ENCODE measurements at places on chromosomes 6 and 20. TPM values are rescaled to one million over a fixed set of nuclear protein-coding genes. Genes with fewer than 3 reads are reported as not detected.

DSP gene
- 322 TPM for total RNA-seq

SIRPD gene
- total RNA-seq: not detected

FLRT3 gene
- 0.05 TPM for total RNA-seq

SPACA1 gene
- not detected for total RNA-seq

- H3K27me3 ChIP-seq: no peaks in the 10 kb centered on the region
- peaks cover 13% of the 10 kb centered on the region for H3K4me1 ChIP-seq
- H3K27ac ChIP-seq: no peak overlapping the region
- DNase-seq: no peak
Measured at GRCh38 chr6:4057036-4057435, 21.9 kb downstream of the FAM217A start.

DNA sequence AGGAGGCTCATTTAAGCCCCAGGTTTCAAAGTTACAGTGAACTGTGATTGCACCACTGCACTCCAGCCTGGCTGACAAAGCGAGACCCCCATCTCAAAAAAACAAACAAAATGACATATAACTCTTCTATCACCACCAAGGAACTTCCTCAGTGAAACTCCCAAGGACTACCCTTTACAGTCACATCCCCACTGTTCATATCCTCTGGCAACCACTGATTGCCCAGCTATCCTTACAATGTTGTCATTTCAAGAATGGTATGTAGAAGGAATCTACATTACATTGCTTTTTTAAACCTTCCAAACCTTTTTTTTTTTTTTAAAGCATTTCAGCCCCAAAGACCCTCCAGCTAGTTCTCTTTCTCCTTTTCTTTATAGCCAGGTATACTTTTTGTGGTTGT lies 123.1 kb upstream of the CARMIL1 start:
- H3K27ac ChIP-seq: no peak overlapping the region
- no peak for DNase-seq
- H3K4me1 ChIP-seq: no peaks in the 10 kb centered on the region
- H3K4me3 ChIP-seq: no peak overlapping the region

- no peaks in the 10 kb centered on the region for H3K36me3 ChIP-seq
- H3K4me3 ChIP-seq: peak overlapping the region; percentile 0
- no peaks in the 10 kb centered on the region for H3K27me3 ChIP-seq
- peak; percentile 68 for DNase-seq
- H3K4me1 ChIP-seq: peaks cover 100% of the 10 kb centered on the region
- H3K27ac ChIP-seq: peak overlapping the region; percentile 97
Measured at GRCh38 chr20:36467076-36467999, 74.0 kb upstream of the MYL9 start.

DNA sequence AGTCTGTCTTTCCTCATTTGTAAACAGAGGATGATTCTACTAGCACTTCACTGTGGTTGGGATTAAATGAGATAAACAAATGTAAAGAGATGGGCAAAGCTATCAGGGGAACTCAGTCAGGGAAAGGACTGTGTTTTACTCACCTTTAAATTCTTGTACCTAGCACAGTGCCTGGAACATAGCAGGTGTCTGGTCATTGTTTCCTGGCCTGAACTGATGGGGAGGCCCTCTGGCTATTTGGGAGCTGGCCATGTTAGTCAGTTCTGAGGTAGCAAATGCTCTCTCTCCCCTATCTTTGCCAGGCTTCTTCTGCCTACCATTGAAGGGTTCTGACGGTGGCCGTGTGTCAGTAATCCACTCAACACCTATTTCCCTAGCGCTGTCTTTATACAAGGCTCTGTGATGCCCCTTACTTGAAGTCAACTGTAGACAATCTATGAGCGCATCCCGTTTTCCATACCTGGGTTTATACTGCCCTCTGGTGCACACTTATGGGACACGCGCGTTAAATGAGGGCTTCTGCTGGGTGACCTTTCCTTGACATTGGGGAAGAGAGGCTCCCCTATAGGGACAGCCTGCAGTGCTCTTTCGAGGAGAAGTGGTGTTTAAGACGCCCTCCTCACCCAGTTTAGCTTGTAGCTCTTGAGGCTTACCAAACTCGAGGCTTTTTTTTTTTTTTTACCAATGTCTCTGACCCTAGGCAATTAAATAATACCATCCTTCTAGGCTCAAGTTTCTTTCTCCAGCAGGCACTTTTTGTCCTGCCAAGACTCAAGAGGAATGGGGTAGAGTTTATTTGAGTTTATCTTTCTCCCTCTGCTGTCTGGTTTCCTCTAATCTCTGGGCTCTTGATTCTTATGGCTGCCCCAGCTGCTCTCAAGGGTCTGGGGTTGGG lies 4.0 kb upstream of the SPATS1 start:
- peaks cover 39% of the 10 kb centered on the region for H3K27me3 ChIP-seq
- no peak overlapping the region for H3K27ac ChIP-seq
- DNase-seq: peak; percentile 38

GRCh38 chr6:20575125-20575524 lies 40.9 kb downstream of the CDKAL1 start:
- H3K27me3 ChIP-seq: no peaks in the 10 kb centered on the region
- peaks cover 11% of the 10 kb centered on the region for H3K4me1 ChIP-seq
- no peak overlapping the region for H3K4me3 ChIP-seq
- no peak overlapping the region for H3K27ac ChIP-seq

GRCh38 chr6:146911635-146912215 lies 292.5 kb upstream of the STXBP5 start:
- H3K27me3 ChIP-seq: no peaks in the 10 kb centered on the region
- H3K4me3 ChIP-seq: no peak overlapping the region
- DNase-seq: no peak
- H3K27ac ChIP-seq: no peak overlapping the region
- peaks cover 24% of the 10 kb centered on the region for H3K4me1 ChIP-seq

- H3K27ac ChIP-seq: no peak overlapping the region
- H3K36me3 ChIP-seq: peaks cover 38% of the 10 kb centered on the region
Measured at GRCh38 chr6:125299257-125299656, 2.5 kb downstream of the HDDC2 start.

GRCh38 chr6:23659125-23659524 lies 466.9 kb upstream of the NRSN1 start:
- H3K4me3 ChIP-seq: no peak overlapping the region
- no peak overlapping the region for H3K27ac ChIP-seq
- H3K4me1 ChIP-seq: no peaks in the 10 kb centered on the region
- H3K36me3 ChIP-seq: no peaks in the 10 kb centered on the region
- DNase-seq: no peak

- H3K27me3 ChIP-seq: peaks cover 60% of the 10 kb centered on the region
- DNase-seq: peak; percentile 69
- H3K36me3 ChIP-seq: no peaks in the 10 kb centered on the region
- peak overlapping the region; percentile 73 for H3K4me3 ChIP-seq
Measured at GRCh38 chr6:106512048-106512967, 117.0 kb downstream of the RTN4IP1 start.

DNA sequence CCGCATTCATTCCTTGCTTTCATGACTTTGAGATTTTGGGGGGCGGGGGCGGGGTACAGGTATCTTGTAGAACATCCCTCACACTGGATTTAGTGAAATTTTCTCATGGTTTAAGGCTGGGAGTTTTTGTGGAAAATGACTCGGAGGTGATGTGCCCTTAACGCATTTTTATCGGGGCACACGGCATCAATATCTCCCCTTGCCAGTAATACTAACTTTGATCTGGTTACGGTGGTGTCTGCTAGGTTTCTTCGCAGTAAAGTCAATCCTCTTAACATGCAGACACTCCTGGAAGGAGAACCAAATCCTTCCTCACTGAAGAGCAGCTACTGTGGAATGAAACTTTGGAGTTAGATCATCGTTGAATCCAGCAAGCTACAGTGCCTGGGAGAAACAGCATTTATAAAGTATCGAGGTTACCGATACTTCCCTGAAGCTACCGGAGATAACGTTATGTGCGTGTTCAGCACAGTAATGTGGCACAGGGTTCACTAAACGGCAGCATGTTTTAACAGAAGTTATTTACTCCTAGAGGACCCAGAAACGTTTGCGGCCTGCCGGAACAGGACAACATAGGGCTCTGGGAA lies 1.2 kb upstream of the DYNLRB1 start:
- H3K4me3 ChIP-seq: peak overlapping the region; percentile 87
- H3K27me3 ChIP-seq: no peaks in the 10 kb centered on the region
- DNase-seq: no peak
- H3K36me3 ChIP-seq: peaks cover 13% of the 10 kb centered on the region
- H3K27ac ChIP-seq: peak overlapping the region; percentile 97

DNA sequence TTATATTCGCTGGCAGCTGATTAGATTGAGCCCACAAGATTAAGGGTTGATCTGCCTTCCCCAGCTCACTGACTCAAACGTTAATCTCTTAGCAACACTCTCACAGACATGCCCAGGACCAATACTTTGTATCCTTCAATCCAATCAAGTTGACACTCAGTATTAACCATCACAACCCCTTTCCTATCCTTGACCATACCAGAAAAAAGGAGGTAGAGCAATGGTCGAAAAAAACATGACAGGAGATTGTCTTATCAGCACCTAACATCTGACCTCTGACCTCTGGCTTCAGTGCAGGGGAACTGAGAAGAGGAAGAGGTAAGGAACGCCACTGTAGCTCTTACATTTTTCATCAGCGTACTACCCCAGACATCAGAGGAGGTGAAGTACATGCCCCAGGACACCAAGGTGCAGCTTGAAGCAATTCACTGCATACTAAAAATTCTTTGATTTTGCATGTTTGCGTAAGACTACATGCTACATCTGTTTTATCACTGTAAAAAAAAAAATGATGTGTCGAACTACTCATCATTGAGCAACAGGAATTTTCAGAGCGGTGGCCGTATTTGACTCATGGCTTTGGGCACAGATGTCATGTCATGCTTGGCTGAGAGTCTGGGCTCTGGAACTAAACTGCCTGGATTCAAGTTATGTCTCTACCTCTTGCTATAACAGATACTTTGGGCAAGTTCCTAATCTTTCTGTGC lies 188.0 kb upstream of the TAB2 start:
- peaks cover 4% of the 10 kb centered on the region for H3K4me1 ChIP-seq
- H3K27ac ChIP-seq: peak overlapping the region; percentile 53
- DNase-seq: no peak
- no peak overlapping the region for H3K4me3 ChIP-seq
- H3K27me3 ChIP-seq: peaks cover 11% of the 10 kb centered on the region
